ENCODE measurements at places on chromosomes 2 and 18.

- no peak for DNase-seq
Measured at GRCh38 chr2:27954771-27955383, 64.3 kb downstream of the BABAM2 start.

DNA sequence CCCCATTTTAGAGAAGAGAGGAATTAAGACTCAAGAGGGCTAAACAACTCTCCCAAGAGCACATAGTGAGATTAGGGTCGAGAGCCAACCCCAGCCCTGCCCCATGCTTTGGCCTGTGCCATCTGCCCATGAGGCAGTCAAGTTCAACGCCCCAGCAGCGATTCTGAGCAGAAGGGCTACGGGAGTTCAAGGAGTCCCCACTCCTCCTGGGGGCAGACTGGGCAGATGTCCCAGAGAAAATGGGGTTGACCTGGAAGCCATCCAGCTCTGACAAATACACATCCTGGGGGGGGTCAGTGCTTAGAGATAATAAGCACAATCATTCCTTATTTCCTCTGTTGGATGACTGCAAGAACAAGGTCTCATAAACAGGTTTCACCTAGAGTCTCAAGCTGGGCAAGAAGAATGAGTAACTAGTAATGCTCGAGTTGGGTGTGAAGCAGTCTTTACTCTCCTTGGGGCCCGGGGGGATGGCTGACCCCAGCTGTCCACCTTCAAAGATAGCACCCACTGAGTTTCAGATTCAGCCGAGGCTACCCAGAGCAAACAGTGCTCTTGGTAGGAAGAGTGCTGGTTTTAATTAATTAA, 716.4 kb downstream of the RNF144A start:
- DNase-seq: peak; percentile 83

GRCh38 chr18:56770873-56771272, 119.7 kb downstream of the WDR7 start:
- no peak for DNase-seq

GRCh38 chr2:173232956-173233744, 121.5 kb upstream of the CDCA7 start:
- DNase-seq: no peak

DNA sequence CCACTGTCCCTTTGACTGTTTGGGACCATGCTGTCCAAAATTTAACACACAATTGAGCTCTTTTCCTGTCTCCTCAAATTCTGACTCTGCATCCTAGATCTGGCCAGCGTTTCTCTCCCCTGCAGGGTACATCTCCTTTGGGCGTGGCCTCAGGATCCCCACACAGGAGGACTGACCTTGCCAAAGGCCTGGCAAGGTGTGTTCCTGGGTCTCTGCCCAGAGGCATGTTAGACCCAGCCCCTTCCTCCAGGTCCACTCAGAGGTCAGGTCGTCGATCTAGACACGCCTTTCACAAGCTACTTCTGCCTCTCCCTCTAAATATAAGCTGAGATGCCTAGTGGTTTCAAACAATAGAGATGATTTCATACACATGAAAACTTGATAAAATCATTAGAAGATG, 45.4 kb upstream of the SMIM21 start:
- DNase-seq: no peak

DNA sequence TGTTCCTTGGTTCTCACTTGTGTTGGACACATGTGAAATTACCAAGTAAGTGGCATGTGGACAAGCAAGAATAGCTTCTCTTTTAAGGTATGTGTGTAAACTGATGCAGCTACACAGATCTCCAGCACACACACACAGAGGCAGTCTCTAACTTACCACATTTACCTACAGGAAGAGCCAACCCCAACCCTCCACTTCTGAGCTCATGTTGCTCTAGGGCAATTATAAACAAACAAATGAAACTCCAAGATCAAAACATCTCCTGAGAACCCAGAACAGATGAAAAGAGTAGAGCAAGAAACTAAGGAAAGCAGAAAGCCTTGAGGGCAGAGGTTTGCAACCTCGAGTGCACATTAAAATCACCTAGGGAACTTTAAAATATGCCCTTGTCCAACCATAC, 16.0 kb upstream of the TMEM37 start:
- no peak for DNase-seq

- DNase-seq: no peak
Measured at GRCh38 chr2:52308156-52308555, 1276.2 kb upstream of the NRXN1 start.

GRCh38 chr2:32360416-32360815, 3.6 kb downstream of the BIRC6 start:
- no peak for DNase-seq

- DNase-seq: no peak
Measured at GRCh38 chr2:30963184-30963583, 155.9 kb upstream of the CAPN13 start.

- no peak for DNase-seq
Measured at GRCh38 chr18:58080451-58080850, 36.4 kb downstream of the NEDD4L start.

DNA sequence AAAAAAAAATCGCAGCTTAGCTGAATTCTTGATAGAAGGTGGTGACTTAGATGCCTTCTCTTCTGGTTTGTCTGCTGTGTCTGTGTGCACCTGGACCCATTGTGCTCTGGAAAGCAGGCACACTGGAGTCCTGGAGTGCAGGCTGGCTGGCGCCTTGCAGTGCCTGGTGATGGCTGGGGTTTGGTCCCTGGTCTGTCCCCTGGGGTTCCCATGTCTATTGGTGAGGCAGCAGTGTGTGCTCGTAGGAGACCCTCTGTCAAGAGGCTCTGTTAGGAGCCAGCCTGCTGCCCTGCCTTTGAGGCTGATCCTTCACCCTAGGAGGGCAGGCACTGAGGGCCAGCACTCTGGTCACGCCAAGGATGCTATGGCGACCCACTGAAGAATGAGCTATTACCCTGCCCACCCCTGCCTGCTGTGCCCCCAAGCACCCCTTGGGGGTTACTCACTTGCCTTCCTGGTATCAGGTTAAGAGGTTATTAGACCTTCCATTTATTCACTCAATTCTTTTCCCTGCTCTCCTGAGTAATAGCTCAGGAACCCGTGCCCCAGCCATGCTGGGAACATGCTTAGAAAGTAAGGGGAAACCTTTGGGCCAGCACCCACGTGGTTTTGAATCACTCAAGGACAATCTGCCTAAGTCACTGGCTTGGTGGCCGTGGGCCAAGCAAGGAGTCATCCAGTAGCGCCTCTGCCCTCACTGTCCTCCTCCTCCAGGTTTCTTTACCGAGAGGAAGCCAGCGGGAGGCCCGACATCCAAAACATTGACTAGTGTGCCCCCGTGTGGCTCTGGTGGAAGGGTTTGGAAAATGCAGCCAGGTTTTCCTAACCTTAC, 284.5 kb downstream of the PRKCE start:
- peak; percentile 77 for DNase-seq

DNA sequence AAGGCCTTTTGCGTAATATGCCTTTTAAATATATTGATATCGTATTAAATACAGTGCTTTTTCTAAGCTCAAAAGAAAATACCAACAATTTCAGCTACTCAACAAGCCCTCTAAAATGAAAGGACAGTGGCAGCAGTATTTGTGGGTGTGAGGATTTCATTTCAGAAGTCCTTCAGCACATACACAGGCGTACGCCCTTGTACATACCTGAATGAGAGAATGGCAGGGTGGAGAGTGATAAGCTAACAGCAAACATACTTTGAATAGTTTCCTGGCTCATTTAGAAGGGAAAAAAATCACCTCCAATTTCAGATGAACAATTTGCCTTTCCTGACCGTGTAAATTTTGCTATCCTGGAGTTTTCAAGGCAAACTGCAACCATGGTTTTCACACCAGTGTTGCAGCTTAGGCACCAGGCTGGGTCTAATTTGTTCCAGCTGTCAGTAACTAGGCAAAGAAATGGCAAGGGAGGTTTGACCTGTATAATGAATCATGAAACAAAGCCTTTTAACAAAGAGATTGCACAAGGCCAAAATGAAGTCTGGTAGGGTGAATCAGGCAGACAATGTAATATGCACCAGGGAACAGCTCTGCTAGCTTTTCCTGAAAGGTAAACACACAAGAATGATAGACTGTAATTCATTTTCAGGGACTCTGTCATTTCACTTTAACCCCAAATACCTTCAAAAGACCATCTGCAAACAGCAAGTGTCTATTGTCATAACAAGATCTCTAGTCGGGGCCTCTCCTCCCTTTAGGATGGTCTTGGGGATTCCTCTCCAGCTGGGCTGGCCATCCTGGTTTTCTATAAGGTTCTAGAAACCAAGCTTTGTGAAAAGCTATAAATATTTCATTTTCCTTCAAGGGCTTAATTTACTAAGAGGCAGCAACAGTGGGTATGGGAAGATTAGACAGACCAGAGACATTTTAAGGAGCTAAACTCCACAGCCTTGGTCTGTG, 11.5 kb downstream of the ANKRD29 start:
- no peak for DNase-seq

- DNase-seq: no peak
Measured at GRCh38 chr18:39561126-39561525, 1995.5 kb upstream of the CELF4 start.

- DNase-seq: no peak
Measured at GRCh38 chr2:224584111-224584784, 915 bp downstream of the CUL3 start.

GRCh38 chr2:96965781-96966514, 20.4 kb downstream of the FAM178B start:
- no peak for DNase-seq
